Endothelial cell of umbilical vein (primary cell): ENCODE measurements at places on chromosomes 3 and 15. TPM values are rescaled to one million over a fixed set of nuclear protein-coding genes. Genes with fewer than 3 reads are reported as not detected.

DNA sequence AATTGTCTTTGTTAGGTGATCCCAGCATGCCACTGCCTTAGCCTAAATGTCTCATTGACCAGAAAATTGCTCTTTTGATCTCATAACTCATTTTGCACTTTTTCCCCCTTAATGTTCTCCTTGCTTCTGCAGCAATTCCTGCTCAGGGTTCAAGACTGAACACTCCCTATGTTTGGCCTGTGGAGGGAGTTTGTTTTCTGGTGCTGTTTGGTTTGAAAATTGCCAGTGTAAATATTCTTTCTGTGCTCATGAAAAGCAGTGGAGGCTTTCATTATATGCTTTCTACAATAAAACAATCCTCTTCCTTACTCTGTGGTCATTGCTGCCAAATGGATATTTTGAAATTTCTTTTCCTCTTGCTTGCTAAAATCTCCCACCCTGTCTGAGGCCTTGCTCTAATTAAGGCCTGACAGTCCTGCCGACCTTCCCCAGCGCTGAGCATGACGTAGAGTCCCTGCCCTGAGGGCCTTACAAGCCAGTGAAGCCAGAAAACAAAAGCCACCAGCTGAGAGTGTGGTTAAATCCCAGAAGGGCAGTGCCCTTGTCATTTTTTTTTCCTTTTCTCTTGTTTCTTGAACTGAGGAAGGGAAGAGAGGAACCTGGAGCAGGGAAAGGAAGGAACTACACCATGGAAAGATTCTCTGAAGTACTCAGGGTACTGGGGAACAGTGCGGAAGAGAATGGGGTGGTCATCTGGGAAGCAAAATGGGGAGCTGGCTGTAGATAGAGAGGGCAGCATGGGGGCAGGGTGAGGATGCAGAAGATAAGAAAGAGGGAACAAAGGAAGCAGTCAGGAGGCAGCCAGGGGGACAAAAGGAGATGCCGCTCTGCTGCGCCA, 24.8 kb downstream of the ZBTB38 start:
- no peaks in the 10 kb centered on the region for H3K36me3 ChIP-seq
- H3K4me1 ChIP-seq: peaks cover 13% of the 10 kb centered on the region
- no peak overlapping the region for H3K27ac ChIP-seq
- no peak overlapping the region for H3K4me3 ChIP-seq
- H3K27me3 ChIP-seq: no peaks in the 10 kb centered on the region

GRCh38 chr3:16055606-16056211, 118.8 kb upstream of the GALNT15 start:
- DNase-seq: peak; percentile 86
- H3K4me3 ChIP-seq: no peak overlapping the region
- no peaks in the 10 kb centered on the region for H3K27me3 ChIP-seq
- peak overlapping the region; percentile 75 for H3K27ac ChIP-seq

DNA sequence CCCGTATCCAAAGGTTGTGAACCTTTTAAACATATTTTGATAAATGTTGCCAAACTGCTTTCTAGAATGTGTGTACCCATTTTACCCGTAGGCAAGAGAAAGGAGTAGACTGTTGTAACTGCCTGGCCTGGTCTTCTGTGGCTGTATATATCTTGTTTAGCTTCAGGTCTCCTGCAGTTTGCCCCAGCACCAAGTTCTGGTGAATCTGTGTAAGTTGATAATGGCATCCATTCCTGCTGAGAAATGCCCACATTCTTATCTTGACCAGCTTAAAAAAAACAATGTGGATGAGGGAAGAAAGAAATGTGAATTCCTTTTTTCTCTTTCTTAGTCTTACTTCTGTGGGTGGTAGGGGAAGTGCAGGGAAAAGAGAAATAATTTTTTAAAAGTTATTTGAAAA, 53.3 kb upstream of the TLE3 start:
- DNase-seq: no peak
- no peak overlapping the region for H3K4me3 ChIP-seq

DNA sequence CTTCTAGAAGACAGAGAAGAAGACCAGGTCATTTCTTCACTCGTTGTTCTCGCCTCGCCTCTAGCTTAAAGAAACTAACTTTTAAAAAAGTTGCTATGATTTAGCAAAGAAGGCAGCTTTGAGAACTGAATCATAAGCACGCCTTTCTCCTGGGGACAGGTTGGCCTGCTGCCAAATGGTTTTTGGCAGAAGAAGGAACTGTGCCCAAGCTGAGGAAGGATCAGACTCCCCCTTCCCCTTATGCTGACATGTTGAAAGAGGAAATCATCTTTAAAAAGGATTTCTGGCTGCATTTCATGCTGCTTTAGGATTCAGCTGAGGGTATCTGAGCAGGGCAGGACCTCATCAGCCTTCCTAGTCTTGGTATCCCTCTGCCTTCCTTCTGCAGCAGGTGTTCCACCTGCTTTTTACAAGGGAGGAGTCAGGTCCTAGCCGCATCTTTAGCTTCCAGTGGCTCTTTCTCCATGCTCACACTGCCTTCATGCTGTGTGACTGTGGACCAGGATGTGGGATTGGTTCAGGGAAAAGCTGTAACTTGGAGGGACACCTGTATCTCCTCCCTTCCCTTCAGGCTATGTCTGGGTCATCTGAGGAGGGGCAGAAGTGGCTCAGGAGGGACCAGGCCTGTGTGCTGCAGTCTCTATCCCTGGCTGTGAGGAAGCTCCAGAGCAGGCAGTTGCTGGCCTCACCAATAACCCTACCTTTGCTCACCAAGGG, 34.1 kb upstream of the HACD2 start:
- no peaks in the 10 kb centered on the region for H3K36me3 ChIP-seq
- DNase-seq: peak; percentile 48
- H3K4me3 ChIP-seq: no peak overlapping the region
- no peaks in the 10 kb centered on the region for H3K4me1 ChIP-seq
- no peaks in the 10 kb centered on the region for H3K27me3 ChIP-seq

DNA sequence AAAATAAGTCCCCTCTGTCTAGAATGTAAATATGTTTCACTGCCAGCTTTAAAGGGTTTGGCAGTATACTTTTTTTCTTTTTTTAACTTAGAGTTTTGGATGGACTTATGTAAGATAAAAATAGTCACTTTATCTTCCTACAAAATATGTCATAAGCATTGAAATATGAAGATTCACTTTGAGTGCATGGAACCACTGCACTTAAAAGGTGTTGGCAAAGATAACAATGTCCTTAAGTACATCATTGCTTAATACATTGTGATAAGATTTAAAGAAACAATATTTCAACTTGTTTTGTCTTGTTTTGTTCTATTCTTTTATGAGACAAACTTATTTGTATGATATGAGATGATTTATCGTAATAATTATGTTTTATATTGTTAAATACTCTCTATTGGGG, 66.3 kb upstream of the NAALADL2 start:
- no peaks in the 10 kb centered on the region for H3K4me1 ChIP-seq
- H3K27me3 ChIP-seq: no peaks in the 10 kb centered on the region
- no peak overlapping the region for H3K27ac ChIP-seq
- DNase-seq: no peak
- no peak overlapping the region for H3K4me3 ChIP-seq

DNA sequence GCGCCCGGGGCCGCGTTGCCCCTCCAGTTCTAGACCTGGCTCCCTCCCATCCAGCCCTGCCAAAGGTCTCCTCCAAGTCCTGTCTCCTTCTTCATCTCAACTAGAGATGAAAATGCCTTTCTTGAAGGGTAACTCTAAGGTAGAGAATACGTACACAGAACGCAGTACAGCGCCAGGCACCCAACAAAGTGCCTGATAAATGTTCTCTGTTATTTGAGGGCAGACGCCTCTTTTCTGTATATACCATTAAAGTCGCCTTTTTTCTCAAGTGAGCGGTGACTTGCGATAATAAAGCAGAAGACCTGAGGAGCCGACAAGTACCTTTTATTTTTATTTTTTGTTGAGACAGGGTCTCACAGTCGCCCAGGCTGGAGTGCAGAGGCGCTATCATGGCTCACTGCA, 809 bp downstream of the CRTAP start:
- H3K4me3 ChIP-seq: no peak overlapping the region
- peak overlapping the region; percentile 25 for H3K27ac ChIP-seq
- H3K27me3 ChIP-seq: no peaks in the 10 kb centered on the region

GRCh38 chr3:196969134-196969659, 564 bp upstream of the PIGZ start:
- H3K27ac ChIP-seq: no peak overlapping the region
- DNase-seq: peak; percentile 25
- peak overlapping the region; percentile 81 for H3K4me3 ChIP-seq

DNA sequence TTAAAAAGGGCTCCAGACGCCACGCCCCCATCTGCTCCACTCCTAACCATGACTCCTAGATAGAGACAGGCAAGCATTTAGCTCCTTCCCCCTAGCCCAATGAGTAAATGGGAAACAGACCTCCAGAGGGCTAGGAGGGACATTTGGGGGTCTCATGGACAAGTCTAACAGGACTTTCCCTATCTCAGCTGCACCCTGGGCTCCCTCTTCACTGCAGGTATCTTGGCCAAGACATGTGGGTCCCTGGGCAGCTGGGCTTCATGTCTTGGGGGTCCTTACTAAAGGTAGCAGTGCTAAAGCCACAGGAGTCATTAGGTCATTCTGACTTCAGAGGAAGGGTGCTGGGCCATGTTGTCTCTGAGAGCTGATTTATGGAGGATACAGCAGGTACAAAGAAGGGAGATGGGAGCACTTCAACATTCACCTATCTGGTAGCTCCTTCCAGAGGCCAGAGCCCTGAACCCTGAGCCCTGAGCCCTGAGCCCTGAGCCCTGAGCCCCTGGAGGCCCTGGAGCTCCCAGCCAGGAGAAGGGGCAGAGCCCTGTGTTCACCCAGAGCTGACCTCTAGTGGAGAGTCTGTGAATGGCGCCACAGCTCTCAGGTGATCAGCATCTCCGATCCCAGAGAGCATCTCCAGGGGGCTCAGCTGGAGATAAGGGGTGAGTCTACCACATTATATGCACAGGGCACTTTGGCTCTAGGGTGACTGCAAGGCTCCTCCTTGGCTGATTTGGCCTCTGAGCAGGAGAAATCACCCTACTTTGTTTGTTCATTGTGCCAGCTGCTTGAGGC, 40.1 kb upstream of the EPHB1 start:
- H3K4me3 ChIP-seq: no peak overlapping the region
- no peaks in the 10 kb centered on the region for H3K36me3 ChIP-seq
- DNase-seq: peak; percentile 24
- no peaks in the 10 kb centered on the region for H3K27me3 ChIP-seq
- H3K27ac ChIP-seq: no peak overlapping the region
- no peaks in the 10 kb centered on the region for H3K4me1 ChIP-seq

The FES gene
- 51.0 and 58.1 TPM in 2 replicates for total RNA-seq

The STRIT1 gene
- not detected in 2 replicates for total RNA-seq

The FSD2 gene
- not detected in 2 replicates for total RNA-seq

The CHRNA5 gene
- total RNA-seq: 12.7 and 15.6 TPM in 2 replicates
